ENCODE measurements at places on chromosomes 3 and 15.

GRCh38 chr3:50248387-50248786 lies 12.4 kb downstream of the GNAI2 start:
- no peak for DNase-seq

- no peak for DNase-seq
Measured at GRCh38 chr15:39403640-39404117, 177.2 kb upstream of the THBS1 start.

- DNase-seq, result no peak
Measured at GRCh38 chr3:172938788-172939187, 188.3 kb downstream of the ECT2 start.

DNA sequence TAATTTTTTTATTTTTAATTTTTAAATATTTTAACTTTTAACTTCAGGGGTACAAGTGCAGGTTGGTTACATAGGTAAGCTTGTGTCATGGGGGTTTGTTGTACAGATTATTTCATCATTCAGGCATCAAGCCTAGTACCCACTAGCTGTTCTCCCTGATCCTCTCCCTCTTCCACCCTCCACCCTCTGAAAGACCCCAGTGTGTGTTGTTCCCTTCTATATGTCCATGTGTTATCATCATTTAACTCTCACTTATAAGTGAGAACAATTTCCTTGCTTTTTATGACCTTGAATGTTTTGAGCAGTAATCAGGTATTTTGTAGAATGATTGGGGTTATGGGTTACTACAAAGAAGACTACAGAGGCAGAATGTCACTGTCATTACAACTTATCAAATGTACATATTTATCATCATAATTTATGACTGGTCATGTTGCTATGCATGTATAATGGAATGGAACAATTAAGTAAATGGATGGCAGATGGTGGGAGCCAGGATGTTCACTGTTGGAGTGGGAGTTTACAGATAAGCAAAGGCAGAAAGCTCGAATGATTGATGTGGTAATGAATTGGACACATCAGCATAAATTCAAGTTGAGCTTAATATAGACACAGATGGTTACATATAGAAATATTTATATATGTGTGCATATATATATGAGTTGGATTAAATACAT lies 563.8 kb upstream of the ROBO1 start:
- no peak for DNase-seq

DNA sequence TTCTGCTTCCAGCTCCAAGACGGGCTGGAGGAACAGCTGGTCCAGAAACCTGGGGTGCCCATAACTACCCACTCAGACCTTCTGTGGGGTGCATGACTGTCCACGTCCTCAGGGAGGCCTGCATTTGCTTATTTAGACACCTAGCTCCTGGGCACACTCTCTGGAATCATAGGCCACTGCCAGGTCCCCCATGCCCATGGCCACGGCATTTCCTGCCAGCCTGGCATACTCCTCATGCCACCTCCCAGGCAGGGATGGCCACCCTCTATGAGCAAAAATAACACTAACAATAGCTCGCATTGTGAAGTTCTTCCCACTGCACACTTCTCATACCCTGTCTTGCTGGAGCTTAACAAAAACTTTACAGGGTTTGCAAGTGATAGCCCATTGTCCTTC lies 166.9 kb upstream of the TPM1 start:
- DNase-seq, result no peak

GRCh38 chr15:77118882-77119321 lies 48.0 kb upstream of the TSPAN3 start:
- DNase-seq, result peak; percentile 37

DNA sequence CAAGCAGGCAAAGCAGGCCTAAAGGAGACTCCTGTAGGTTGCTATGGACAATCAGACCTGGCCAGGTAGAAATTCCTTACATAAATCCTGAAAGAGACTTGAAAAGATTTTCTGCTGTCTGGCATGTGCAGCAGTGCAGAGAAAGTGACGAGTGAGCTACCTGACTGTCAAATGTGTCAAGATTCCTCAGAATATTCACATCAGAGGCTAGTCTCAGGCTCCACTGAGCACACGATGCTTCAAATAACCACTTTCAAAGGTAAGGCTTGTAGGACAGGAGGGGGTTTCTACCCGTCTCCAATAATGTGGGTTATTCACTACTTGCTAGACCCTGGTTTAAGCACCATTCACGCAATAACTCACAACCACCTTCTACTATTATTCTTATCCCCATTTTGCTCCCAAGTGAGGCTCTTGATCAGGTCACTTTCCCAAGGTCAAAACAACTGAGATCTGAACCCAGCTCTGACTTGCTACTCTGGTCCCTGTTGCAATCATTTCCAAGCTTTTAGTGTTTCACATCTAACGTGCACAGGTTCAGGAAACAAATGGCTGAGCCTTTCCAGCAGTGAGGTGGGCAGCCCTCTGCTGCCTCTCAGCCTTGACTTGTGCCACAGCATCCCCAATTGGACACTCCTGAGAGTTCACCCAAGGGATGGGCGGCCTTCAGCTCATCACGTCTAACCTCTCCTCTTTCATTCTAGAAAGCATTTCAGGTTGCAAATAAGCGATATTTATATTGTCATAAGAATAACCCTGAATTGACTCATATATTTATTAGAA lies 329.9 kb upstream of the WNT5A start:
- DNase-seq, result no peak

DNA sequence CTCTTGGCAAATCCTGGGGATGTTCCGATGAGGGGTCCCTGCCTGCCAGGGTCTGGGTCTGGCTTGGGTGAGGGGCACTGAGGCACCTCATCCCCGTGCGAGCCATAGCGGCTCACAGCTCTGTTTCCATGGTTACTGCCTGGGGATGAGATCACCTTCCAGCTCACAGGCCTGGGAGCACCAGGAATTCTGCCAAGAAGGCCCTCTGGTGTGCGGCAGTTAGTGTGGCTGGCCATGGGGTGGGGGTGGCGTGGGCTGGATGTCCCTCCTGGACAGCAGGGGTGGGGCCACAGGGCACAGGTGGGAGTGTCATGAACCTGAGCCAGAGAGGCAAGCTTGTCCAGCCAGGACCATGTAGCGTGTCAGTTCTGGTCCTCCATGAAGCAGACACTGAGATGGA lies 22.1 kb upstream of the PRR23E start:
- no peak for DNase-seq

GRCh38 chr15:49715211-49715610 lies 94.4 kb downstream of the DTWD1 start:
- no peak for DNase-seq

- DNase-seq, result no peak
Measured at GRCh38 chr15:61227950-61228936, 859 bp downstream of the RORA start.

- no peak for DNase-seq
Measured at GRCh38 chr3:105758451-105758850, 110.4 kb downstream of the CBLB start.

DNA sequence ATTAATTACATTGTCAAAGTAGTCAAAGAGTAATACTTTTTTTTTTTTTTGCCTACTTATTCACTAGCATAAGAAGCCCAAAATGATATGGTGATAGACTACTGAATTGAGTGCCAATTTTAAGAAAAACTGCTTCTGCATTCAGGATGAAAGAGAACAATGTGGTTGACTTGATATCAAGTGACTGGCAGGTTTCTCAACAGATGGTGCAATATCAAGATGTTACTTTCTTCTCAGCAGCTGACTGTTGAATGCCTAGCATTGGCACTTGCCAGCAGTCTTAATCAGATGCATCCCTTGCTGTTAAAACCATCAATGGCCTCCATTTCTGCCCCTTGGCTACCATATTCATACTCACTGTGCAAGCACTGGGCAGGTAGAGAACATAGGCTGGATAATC lies 863.2 kb downstream of the GBE1 start:
- DNase-seq, result no peak
